Natural killer cell treated with Interleukin-12 subunit alpha and Interleukin-12 subunit beta and Interleukin-15 and Interleukin-18, amount 100 ng/mL, for 72 hours (primary cell): ENCODE measurements at places on chromosomes 3 and 15. TPM values are rescaled to one million over a fixed set of nuclear protein-coding genes. Genes with fewer than 3 reads are reported as not detected.

CCDC39 gene
- total RNA-seq, result not detected

CELF6 gene
- total RNA-seq, result 0.92 TPM

GRCh38 chr3:196985298-196985697 lies 16.7 kb upstream of the PIGZ start:
- no peak for DNase-seq

GRCh38 chr3:165895919-165896318 lies 58.7 kb upstream of the BCHE start:
- no peak for DNase-seq

- DNase-seq, result no peak
These were observed 41.2 kb downstream of the PTPN23 start for GRCh38 chr3:47421741-47422649.

DNA sequence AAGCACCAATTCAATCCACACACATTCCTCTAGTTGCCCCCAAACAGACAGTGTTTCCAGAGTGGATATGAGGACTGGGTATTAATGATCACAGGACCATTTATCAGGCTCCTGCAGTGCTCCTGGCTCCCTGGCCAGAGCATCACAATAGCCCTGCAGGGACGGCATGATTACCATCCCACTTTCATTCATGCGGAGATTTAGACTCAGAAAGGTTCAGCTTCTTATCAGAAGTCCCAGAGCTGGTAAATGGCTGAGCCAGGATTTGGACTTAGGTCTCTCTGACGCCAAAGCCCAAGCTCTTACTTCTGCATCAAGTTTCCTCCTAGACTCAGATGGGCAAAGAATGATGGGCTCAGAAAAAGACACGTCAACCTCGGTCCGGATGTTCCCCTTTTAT lies 2.9 kb upstream of the EPHB3 start:
- peak; percentile 31 for DNase-seq

GRCh38 chr3:46212101-46212500 lies 4.0 kb upstream of the CCR1 start:
- no peak for DNase-seq

DNA sequence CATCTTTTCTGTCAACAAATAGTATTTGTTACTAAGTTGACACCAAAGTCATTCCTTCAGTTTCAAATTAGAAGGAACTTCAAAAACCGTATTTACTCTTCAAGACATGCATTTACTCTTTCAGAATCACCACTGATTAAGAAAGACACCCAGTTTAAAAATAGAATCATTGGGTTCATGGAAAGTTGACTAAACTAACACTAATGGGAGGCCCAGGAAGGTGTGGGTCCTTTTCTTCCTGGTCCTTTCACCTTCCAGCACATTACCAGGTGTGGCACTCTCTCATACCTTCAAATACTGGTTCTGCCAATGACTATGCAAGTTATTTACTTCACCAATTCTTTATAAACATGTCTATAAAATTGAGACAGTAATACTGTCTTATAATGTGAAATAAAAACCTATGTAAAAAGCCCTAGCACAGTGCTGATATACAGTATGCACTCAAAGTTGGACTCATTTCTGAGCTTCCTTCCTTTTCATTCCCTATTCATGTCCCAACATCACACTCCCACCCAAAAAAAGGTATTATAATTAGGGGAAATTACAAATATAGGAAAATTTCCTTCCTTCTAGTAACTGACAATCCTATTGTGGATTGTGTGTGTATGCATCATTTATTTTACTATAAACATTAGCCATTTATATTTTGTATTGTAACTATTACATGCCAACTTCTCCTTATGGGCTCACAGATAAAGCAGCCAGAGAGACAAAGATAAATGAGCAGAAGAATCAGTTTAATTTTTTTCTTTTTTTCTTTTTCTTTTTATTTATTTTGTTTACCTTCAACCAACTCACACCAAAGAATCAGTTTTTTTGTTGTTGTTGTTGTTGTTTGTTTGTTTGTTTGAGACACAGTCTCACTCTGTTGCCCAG lies 48.9 kb downstream of the LRRFIP2 start:
- no peak for DNase-seq

DNA sequence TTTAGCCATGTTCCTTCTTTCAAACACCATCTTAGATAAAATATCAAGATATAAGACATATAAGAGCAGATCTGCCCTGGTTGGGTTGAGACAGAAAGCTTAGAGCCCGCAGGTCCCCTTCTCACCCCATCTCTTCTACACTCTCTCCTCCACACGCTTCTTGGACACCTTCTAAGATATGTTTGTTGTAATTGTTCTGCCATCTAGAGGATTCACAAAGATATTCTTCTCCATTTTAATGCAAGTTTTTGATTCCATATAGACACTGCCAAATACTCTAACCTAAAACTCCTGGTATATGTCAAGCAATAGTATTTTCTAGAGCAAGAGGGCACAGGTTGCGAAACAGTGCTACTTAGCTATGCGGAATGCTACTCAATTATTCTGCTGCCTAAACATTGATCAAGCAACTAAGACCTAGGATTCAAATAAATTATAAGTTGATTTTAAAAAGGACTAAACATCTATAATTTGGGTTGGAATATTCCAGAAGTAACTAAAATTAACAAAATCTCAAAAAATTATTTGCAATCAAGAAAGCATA lies 6.8 kb downstream of the CHRM5 start:
- no peak for DNase-seq
